ENCODE measurements at places on chromosomes 11 and 22.

GRCh38 chr11:44774731-44775130, 48.0 kb downstream of the TSPAN18 start:
- DNase-seq, result no peak

DNA sequence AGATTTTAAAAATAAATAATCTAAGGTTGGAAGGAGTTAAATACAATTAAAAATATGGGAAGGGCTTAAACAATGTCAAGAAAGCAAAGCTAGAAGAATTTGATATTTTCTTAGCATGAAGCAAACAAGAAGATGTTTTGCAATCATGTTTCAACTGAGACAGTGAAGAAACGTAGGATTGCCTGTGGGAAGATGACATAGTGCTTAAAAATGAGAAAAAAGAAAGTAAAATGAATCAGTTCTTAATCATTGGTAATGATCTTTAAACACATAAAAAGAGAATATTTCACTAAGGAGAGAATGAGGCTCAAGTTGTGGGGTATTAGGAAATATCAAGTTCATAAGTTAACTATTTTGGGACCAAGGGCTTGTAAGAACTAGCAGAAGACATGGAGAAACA, 855.0 kb downstream of the METTL15 start:
- DNase-seq, result no peak

DNA sequence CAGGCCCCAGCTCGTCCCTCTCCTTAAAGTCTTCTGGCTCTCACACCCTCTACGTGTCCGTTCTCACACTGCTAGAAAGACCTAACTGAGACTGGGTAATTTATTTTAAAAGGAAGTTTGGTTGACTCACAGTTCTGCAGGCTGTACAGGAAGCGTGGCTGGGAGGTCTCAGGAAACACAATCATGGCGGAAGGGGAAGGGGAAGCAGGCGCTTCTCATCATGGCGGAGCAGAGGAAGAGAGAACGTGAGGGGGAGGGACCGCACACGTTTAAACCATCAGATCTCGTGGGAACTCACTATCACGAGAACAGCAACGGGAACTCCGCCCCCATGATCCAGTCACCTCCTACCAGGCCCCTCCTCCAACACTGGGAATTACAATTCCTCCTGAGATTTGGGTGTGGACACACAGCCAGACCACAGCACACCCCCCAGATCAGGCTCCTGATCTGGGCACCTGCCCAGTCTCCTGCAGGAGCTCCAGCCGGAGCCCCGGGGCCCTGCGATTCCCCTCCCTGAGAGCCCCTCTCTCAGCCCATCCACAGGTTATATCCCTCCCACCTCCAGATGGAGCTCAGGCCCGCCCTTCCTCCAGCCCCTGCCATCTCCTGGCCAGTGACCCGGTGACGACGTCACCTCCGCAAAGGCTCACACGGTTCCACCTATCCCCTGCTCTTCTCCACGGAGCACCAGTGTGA, 170.2 kb downstream of the BRD1 start:
- DNase-seq, result peak; percentile 77

DNA sequence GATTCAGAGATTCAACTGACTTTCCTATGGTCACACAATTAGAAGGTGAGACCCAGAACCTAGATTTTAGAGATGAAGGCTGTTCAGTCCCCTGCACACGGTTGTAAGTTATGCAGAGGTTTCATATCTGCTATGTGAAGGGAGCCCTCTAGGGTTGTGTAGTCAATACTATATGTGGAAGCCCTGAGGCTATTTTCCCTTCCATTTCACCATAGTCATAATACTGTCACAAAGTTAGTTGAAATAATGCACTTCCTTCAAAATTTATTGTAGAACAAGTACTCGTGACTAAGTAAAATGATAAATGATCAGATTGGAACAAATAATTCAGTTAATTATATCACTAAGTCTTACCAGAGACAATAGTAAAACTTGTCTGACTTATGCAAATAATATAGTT, 48.8 kb downstream of the ENDOD1 start:
- no peak for DNase-seq

GRCh38 chr11:117495357-117495756, 167.7 kb downstream of the CEP164 start:
- DNase-seq, result no peak

GRCh38 chr11:9203691-9204311, 61.3 kb downstream of the DENND5A start:
- no peak for DNase-seq

- no peak for DNase-seq
Measured at GRCh38 chr11:61718621-61719302, 33.7 kb upstream of the MYRF start.

DNA sequence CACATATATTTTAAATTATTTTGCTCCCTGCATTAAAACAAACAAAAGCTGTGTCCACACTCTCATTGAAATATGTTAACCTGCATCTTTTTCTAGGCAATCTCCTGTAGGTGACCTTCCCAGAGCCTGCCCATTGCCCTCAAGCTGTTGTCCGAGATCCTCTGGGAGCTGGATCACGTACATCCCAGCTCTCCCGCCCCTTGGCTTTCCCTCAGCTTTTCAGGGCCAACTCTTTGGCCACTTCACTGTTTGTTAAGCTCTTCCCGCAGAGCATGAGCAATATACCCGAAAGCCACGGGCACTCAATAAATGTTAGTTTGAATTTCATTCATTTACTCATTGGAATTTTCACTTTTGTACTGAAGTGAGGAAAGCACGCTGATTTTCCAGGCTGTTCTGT, 32.2 kb downstream of the ELMOD1 start:
- DNase-seq, result no peak

- peak; percentile 89 for DNase-seq
Measured at GRCh38 chr22:40818747-40819598, at the start of gene SLC25A17. Gene SLC25A17, minus strand, starts transcription at chr22:40819346. Its CDS starts 98 bp downstream, at chr22:40819248.

DNA sequence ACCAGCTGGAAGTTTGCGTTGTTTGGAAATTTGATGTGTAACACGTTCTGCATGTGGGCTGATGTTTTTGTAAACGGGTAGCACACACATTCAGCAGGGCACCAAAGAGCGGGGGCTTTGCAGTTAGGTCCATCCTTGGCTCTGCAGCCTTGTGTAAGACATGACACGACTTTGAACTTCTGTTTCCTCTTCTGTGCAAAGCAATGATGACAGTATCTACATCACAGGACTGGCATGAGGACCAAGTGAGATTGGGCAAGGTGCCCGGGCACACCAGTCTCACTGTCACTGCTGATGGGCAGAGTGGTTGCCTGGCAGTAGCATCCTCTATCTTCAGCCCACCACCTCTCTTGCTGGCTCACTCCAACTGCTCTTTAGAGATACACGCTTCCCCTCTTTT, 3.3 kb downstream of the TCN2 start:
- DNase-seq, result no peak

GRCh38 chr11:75554258-75555022, 7.6 kb upstream of the SERPINH1 start:
- no peak for DNase-seq
